Stomach (tissue), 19 donors: ENCODE measurements at places on chromosomes 5 and 9. TPM values are rescaled to one million over a fixed set of nuclear protein-coding genes. Genes with fewer than 3 reads are reported as not detected.

IL9 gene
- total RNA-seq, result not detected

GARIN3 gene
- not detected for total RNA-seq

LRRC19 gene
- total RNA-seq, result not detected

DOCK2 gene
- 12.9 TPM for total RNA-seq

SPAAR gene
- 2.4 TPM for total RNA-seq

WNT8A gene
- total RNA-seq, result not detected

FSD1L gene
- total RNA-seq, result 3.6 TPM

HTR4 gene
- not detected for total RNA-seq

RABEPK gene
- 12.3 TPM for total RNA-seq

CAMK4 gene
- 17.6 TPM for total RNA-seq

MUSK gene
- 0.45 TPM for total RNA-seq

WDR41 gene
- 17.5 TPM for total RNA-seq

DNA sequence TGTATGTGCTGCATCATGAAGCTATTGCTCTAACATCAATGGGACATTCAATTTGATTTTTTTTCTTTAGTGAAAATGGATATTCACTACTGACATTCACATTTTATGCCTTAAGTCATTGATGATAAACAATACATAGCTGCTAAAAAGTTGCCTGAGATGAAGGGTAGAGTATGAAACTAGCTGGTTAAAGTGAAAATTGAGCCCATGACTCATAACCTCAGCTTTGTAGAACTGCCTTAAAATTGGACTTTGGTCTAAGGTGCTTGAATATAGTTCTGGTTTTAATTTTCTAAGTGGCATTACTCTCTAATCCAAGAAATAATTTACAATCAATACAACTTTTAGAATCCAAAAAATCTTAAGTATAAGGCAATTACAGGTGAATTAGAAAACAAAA, 740.4 kb upstream of the RIOK2 start:
- H3K4me3 ChIP-seq, result no peak overlapping the region
- no peaks in the 10 kb centered on the region for H3K36me3 ChIP-seq
- H3K27ac ChIP-seq, result no peak overlapping the region

DNA sequence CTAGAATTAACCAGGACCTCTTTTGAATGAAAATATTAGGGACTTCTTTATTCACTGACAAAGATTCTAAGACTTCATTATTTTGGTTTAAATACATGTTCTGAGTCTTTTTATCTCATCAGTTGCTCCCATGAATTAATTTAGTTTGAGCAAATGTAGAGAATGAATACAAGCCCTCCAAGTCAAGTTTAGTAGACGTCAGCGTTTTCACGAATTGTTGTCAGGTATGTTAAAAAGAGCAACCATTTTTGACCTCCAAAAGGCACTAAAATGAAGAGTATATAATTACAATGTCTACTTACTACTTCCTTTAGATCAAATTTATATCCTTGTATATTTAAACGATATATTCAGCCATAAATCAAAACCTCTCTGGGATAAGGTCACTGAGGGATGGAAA, 809.3 kb upstream of the CDH6 start:
- H3K4me1 ChIP-seq, result no peaks in the 10 kb centered on the region
- no peaks in the 10 kb centered on the region for H3K36me3 ChIP-seq
- no peak overlapping the region for H3K4me3 ChIP-seq
- no peak for DNase-seq

DNA sequence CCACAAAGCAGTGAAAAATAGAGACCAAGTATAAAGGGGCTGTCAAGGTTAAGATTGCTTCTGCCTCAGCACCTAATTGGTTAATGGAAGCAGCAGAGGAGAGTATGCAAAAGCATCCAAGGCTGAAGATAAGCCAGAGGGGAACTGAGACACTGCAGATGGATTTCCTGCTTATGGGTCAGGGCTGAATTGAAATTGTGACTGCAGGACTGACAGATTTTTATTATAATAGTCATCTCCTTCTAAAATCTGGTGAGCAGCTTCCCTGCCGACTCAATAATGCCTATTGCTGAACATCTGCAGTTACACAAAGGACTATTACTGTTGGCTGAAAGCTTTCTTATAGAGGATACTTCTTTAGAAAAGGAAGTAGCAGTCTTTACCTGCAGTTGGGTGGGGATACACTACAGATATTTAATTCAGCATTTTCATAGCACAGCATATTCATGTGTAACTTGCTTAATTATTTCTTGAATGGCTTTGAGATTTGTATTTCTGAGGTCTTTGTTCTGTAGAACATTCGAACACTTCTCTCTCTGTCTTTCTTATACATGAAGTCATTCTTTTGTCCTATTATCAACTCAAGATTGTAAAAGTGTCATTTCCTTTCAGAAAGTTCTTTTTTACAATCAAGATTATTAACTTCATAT, 363.0 kb upstream of the RIOK2 start:
- H3K27ac ChIP-seq, result no peak overlapping the region
- no peak overlapping the region for H3K4me3 ChIP-seq
- H3K36me3 ChIP-seq, result no peaks in the 10 kb centered on the region
- no peak for DNase-seq
- no peaks in the 10 kb centered on the region for H3K27me3 ChIP-seq

DNA sequence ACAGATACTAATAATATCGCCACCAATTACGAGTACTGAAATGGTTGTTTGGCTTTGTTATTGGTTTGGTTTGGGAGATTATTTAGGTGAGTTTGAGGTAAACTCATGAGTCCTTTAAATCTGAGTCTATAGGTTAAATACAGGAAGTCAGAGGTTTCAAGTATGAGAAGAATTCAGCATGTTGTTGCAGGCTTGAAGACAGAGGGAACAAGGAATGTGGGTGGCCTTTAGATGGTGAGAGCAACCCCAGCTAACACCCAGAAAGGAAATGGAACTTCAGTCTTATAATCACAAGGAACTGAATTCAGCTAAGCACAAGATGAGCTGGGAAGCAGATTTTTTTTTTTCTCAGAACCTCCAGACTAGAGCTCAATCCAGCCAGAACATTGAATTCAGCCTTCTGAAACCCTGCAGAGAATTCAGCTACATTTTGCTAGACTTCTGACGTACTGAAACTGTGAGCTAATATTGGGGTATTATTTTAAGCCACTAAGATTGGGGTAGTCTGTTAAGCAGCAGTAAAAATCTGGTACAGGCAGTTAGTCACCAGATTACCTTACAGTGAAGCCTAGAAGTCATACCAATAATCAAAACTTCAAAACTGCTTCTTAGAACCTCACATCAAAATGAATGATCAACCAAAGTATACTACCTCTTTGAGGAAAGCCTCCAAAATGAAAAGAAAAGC, 216.0 kb upstream of the PUM3 start:
- H3K27me3 ChIP-seq, result no peaks in the 10 kb centered on the region
- no peak for DNase-seq
- H3K36me3 ChIP-seq, result no peaks in the 10 kb centered on the region
- no peak overlapping the region for H3K4me3 ChIP-seq

- H3K36me3 ChIP-seq, result no peaks in the 10 kb centered on the region
- no peaks in the 10 kb centered on the region for H3K27me3 ChIP-seq
- H3K4me3 ChIP-seq, result no peak overlapping the region
- no peak for DNase-seq
- H3K27ac ChIP-seq, result no peak overlapping the region
- peaks cover 93% of the 10 kb centered on the region for H3K4me1 ChIP-seq
Observed at GRCh38 chr9:91904588-91905236, 45.3 kb downstream of the ROR2 start.

GRCh38 chr9:91102269-91102668, 259.4 kb downstream of the AUH start:
- H3K27ac ChIP-seq, result no peak overlapping the region
- H3K4me1 ChIP-seq, result peaks cover 31% of the 10 kb centered on the region
- no peak overlapping the region for H3K4me3 ChIP-seq
- no peaks in the 10 kb centered on the region for H3K27me3 ChIP-seq

- H3K4me1 ChIP-seq, result peaks cover 13% of the 10 kb centered on the region
- peak; percentile 57 for DNase-seq
- H3K27ac ChIP-seq, result no peak overlapping the region
- no peak overlapping the region for H3K4me3 ChIP-seq
Observed at GRCh38 chr9:109903515-109904138, 123.6 kb downstream of the PALM2AKAP2 start.

- peak within 1 kb of the TSS; percentile 97 for H3K27ac ChIP-seq
- DNase-seq, result peak; percentile 96
- peaks cover 25% of the 10 kb centered on the region for H3K36me3 ChIP-seq
Observed at GRCh38 chr9:128127568-128127989, at the start of gene PTGES2. Gene PTGES2, minus strand, starts transcription at chr9:128127729. Its CDS starts 12 bp downstream, at chr9:128127717.

- no peaks in the 10 kb centered on the region for H3K4me1 ChIP-seq
- H3K36me3 ChIP-seq, result no peaks in the 10 kb centered on the region
- no peak overlapping the region for H3K4me3 ChIP-seq
- no peak overlapping the region for H3K27ac ChIP-seq
Observed at GRCh38 chr5:2883771-2884170, 132.3 kb upstream of the IRX2 start.

DNA sequence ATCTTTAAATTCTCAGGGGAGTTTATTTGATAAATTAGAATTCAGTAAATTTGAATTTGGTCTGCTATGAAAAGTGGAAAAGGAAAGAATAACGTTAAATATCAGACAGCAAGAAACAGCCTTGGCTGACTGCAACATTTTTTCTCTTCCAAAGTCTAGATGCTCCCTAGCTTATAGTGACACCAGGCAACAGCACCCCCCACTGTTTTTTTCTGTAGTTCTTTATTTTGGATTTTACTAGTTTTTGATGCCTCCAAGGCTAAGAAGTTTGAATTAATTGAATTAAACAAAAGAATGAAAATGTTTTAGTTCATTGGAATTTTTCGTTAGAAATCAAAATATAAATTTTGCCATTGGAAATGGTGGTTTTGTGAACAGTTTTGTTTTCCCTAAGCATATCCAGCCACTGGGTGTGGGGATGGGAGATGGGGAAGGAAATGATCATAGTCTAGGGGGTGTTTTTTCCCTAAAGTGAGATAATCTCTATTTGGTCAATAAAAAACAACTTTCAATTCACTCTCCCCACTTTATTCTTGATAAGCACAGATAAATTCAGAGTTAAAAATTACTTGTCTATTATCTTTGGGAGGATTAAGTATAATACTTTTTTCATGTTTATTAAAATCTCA, 199.3 kb upstream of the CD180 start:
- no peaks in the 10 kb centered on the region for H3K27me3 ChIP-seq
- H3K4me3 ChIP-seq, result no peak overlapping the region
- no peak overlapping the region for H3K27ac ChIP-seq
- no peaks in the 10 kb centered on the region for H3K36me3 ChIP-seq

- no peaks in the 10 kb centered on the region for H3K27me3 ChIP-seq
- no peaks in the 10 kb centered on the region for H3K36me3 ChIP-seq
- H3K27ac ChIP-seq, result no peak overlapping the region
- DNase-seq, result no peak
Observed at GRCh38 chr5:154370119-154370518, 75.7 kb upstream of the SAP30L start.

DNA sequence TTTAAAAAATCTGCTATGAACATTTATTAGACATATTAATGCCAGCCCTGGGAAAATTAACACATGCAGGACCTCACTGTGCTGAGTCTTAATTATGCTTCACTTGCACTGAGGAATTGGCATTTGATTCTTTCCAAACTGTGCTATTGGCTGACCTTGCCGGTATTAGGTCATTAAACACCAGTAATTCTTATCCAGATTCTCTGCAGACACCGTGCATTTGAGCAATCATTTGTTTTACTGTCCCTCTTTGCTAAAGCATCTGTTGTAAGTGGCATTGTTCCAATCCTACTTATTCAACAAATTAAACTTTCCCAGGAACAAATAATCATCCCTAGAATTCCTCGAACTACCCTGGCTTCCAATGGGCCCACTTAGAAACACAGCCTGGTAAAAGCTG, 145.0 kb downstream of the SLC12A2 start:
- no peak overlapping the region for H3K4me3 ChIP-seq
- DNase-seq, result peak; percentile 70
- no peaks in the 10 kb centered on the region for H3K27me3 ChIP-seq
- no peaks in the 10 kb centered on the region for H3K4me1 ChIP-seq

GRCh38 chr5:88808153-88808552, 74.8 kb downstream of the MEF2C start:
- no peaks in the 10 kb centered on the region for H3K36me3 ChIP-seq
- H3K27ac ChIP-seq, result no peak overlapping the region
- H3K27me3 ChIP-seq, result no peaks in the 10 kb centered on the region
- no peaks in the 10 kb centered on the region for H3K4me1 ChIP-seq
- no peak overlapping the region for H3K4me3 ChIP-seq

DNA sequence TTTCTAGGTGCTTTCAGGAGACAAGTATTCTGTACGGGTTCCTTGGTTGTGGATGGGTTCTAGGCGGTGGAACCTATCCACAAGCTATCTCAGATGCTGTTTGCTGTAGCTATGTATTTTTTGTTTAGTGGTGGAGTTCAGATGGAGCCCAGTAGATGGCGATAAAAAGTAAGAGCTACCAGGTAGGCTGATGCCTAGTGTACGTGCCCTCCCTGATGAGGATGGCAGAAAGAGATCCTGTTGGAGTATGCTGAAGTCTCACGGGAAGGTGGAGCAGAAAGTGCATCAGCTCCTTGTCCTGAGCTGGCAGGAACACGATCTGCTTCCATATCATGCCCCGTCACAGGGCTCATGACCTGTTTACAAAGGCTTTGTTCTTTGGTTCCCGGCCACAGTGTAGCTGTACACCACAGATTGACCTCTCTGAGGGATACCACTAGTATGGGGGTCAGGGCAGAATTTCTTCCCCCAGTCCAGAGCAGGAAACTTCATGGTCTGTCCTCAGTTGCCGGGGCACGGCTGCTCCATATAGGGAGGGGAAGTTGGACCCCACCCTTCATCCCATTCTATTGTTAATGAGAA, 12.6 kb upstream of the UGT3A2 start:
- no peaks in the 10 kb centered on the region for H3K36me3 ChIP-seq
- no peak overlapping the region for H3K27ac ChIP-seq
- no peak overlapping the region for H3K4me3 ChIP-seq
- no peaks in the 10 kb centered on the region for H3K4me1 ChIP-seq
- DNase-seq, result no peak

GRCh38 chr5:175663186-175664184, 5.6 kb downstream of the HRH2 start:
- H3K4me1 ChIP-seq, result peaks cover 64% of the 10 kb centered on the region
- no peak overlapping the region for H3K4me3 ChIP-seq
- H3K27me3 ChIP-seq, result no peaks in the 10 kb centered on the region
- H3K36me3 ChIP-seq, result no peaks in the 10 kb centered on the region

DNA sequence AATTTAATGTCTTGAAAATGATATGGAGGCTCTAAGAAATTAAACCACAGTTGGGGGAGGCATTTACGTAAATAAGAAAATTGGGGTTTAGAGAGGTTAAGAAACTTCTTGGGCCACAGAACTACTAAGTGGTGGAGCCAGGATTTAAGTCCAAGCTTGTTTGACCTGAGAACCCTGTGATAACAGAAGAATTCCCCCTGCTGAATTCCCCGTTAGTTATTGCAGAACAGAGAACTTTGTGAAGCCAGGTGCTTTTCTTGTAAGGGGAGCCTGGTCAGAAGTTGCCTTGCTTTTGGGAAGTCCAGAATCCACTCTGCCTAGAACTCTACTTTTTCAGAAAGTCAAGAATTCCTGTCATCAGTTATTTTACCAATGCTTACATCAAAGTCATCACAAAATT, 309.3 kb upstream of the SEMA6A start:
- H3K36me3 ChIP-seq, result no peaks in the 10 kb centered on the region
- H3K27me3 ChIP-seq, result no peaks in the 10 kb centered on the region
- H3K4me3 ChIP-seq, result no peak overlapping the region
- no peaks in the 10 kb centered on the region for H3K4me1 ChIP-seq
- no peak overlapping the region for H3K27ac ChIP-seq
- no peak for DNase-seq
